Fibroblast of the aortic adventitia (primary cell): ENCODE measurements at places on chromosomes 7 and 10.

DNA sequence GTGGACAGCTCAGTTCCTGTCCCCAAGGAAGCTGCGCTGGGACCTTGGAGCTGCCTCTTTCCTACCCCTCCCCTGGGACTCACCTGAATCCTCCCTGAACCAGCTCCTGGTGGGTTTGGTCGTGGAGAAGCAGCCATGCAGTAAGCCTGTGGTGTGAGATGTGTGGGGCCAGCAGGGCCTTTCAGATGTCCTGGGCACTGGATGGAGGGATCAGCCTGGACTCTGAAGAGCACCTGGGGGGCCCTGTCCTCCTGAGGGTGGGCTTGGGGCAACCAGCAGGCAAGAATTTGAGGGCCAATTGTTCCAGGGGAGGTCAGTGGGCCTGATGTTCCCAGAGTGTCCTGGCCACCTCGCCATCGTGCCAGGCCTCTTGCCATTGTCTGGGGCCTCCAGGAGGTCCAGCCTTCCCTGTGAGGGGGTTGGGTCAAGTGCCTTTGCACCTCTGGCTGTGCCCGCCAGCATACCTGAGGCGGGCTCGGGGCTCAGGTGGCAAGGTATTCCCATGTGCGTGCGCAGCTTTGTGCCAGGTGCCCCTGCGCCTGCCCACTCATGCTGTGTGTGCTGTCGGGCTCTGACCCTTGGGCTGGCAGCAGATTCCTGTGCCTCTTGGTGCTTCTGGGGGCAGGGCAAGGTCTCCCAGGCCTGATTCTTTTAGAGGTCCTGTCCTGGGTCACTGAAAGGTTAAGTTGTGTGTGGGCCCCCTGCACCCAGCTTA is 7.3 kb downstream of the TRIM8 start:
- DNase-seq, result no peak

DNA sequence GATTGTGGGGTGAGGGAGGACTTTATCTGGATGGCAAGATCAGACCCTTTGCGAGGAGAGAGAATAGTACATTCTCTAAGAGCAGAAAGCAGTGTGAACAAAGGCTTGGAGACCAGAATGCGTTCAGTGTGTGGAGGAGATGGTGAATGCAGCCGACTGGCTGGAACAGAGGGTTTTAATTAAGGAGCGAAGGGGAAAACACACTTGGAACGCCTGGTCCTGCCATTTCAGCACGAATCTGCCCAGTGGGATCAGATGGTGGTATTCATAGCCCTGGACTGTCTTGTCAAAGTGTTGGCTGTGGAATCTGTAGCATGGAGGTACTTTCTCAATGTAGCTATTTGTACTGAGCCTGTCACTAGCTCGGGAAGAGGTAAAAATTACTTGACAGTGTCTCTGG is 260.9 kb downstream of the SLC25A13 start:
- no peak for DNase-seq

GRCh38 chr7:81527651-81528050 is 242.2 kb downstream of the HGF start:
- no peak for DNase-seq

- DNase-seq, result peak; percentile 92
These were observed 48.5 kb upstream of the TMEM106B start for GRCh38 chr7:12162415-12163113.

DNA sequence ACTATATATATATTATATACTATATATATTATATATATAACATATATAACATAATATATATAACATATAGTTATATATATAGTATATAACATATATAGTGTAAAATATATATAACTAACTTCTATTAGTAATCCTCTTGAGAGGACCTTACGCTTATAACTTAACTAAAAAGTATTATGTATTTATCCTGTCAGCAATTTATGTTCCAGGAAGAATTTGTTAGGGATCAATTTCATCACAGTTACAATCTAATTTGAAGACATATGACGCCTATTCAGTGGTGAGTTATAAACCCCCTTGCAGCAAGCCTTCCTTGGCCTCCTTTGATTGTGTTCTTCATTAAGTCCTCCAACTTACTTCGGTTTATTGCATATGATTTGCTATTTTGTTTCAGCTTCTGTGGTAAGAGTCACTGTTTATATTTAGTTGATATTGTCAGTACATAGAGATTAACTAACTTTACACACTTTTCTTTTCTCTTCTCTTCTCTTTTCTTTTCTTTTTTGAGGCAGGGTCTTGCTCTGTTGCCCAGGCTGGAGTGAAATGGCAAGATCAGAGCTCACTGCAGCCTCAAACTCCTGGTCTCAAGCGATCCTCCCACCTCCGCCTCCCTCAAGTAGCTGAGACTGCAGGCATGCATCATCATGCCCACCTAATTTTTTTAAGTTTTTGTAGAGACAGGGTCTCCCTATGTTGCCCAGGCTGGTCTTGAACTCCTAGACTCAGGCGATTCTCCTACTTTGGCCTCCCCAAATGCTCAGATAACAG is 59.7 kb downstream of the ANKRD61 start:
- no peak for DNase-seq

DNA sequence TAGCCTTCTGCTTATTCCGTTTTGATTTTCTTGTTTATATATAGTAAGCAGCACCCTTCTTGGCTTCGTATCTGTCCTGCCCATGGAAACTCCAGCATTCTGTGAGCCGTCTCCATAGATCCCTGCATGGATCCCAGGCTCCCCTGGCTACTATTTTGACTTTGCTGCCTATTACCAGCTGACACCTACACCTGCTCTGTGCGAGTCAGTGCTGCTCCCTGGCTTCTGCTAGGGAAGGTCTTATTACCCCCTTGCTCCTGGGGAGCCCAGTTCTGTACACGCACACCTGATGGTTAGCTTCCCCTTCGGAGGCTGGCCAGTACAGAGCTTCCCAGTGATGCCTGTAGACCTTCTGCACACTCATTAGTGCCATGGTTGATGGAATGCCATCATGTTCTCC is 35.4 kb downstream of the NACAD start:
- DNase-seq, result no peak

GRCh38 chr7:10677668-10678232 is 295.9 kb upstream of the PHF14 start:
- no peak for DNase-seq
